ENCODE measurements at places on chromosomes 12 and 14. TPM values are rescaled to one million over a fixed set of nuclear protein-coding genes. Genes with fewer than 3 reads are reported as not detected.

DNA sequence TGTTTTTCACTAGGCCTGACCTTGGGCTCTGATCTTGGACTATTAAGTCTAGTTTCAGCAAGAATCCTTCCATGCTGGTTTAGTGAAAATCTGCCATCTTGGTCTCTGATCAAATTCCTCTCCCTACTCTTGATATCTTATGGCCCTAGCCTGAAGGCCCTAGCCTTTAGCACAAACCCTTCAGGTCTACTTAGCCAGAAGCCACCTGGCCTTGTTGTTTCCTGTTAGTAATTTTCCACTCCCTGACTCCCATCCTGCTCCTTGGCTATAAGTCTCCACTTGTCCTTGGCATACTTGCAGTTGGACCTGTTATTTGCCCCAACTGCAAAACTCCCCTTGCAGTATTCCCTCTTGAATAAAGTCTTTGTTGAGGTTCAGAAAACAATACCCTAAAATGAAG lies 241.4 kb downstream of the ADAMTS20 start:
- H3K4me3 ChIP-seq = no peak overlapping the region
- no peak overlapping the region for H3K27ac ChIP-seq
- H3K4me1 ChIP-seq = no peaks in the 10 kb centered on the region
- no peaks in the 10 kb centered on the region for H3K36me3 ChIP-seq
- DNase-seq = no peak

- no peak for DNase-seq
- H3K27me3 ChIP-seq = no peaks in the 10 kb centered on the region
- H3K27ac ChIP-seq = no peak overlapping the region
- peaks cover 14% of the 10 kb centered on the region for H3K4me1 ChIP-seq
- peaks cover 33% of the 10 kb centered on the region for H3K36me3 ChIP-seq
- no peak overlapping the region for H3K4me3 ChIP-seq
These were observed 24.9 kb downstream of the NUDT4 start for GRCh38 chr12:93402333-93403311.

GRCh38 chr12:19369691-19370148 lies 69.6 kb upstream of the AEBP2 start:
- H3K27me3 ChIP-seq = no peaks in the 10 kb centered on the region
- H3K4me3 ChIP-seq = no peak overlapping the region
- no peaks in the 10 kb centered on the region for H3K4me1 ChIP-seq
- no peak overlapping the region for H3K27ac ChIP-seq

DNA sequence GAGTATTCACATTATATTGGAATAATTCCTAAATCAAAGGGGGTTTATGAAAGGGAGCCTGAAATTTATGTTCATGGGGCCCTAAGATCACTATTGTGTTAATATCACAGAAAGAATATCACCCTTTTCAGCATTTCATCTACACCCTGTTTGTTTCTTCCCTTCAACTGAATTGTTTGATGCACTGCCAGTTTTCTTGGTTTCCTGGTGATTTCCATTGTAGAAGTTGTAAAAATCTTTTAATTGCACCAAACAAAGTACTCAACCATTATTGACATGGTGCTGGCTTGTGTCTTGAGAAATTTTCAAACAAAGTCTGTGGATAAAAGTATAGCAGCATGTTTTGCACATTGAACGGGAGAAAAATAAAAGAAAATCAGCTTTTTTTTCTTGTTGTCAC lies 154.8 kb upstream of the PRKD1 start:
- DNase-seq = no peak
- no peak overlapping the region for H3K27ac ChIP-seq
- no peaks in the 10 kb centered on the region for H3K27me3 ChIP-seq
- H3K4me1 ChIP-seq = no peaks in the 10 kb centered on the region
- no peaks in the 10 kb centered on the region for H3K36me3 ChIP-seq

DNA sequence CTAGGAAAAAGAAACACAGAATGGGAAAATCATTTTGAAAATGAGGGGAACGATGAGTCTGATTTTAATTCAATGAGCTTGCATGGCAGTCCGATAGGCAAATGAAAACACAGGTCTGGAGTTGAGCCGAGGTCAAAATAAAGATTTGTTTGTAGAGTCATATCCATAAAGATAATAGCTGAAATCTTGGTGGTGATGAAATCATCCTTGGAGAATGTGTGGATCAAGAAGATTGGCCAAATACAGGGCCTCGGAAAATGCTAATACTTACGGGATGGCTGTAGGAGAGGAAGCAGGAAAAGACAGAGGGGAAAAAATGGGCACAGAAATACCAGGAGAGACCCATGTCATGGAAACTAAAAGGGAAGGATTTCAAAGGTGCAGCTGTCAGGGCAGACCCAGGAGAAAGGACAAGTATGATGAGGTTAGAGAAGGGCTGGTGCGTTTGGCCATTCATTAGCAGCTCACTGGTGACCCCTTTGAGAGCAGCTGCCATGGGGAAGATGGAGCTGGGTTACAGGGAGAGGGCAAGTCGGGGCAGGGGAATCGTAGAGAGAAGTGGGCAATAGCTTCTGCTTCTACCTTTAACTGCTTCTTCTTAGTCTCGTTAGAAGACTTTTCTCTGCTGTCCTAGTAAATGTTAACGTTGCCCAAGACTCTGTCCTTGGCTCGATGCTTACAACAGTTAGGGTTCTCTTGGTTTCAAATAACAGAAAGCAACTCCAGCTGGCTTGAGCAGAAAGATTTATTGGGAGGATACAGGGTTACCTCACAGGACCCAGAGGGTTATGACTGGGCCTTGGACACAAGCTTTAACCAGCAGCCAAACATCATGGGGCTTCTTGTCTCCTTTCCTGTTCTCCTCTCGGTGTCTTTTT lies 161.8 kb downstream of the EFCAB11 start:
- no peak for DNase-seq
- H3K27me3 ChIP-seq = no peaks in the 10 kb centered on the region
- no peaks in the 10 kb centered on the region for H3K36me3 ChIP-seq
- no peaks in the 10 kb centered on the region for H3K4me1 ChIP-seq
- no peak overlapping the region for H3K4me3 ChIP-seq
- H3K27ac ChIP-seq = no peak overlapping the region

DNA sequence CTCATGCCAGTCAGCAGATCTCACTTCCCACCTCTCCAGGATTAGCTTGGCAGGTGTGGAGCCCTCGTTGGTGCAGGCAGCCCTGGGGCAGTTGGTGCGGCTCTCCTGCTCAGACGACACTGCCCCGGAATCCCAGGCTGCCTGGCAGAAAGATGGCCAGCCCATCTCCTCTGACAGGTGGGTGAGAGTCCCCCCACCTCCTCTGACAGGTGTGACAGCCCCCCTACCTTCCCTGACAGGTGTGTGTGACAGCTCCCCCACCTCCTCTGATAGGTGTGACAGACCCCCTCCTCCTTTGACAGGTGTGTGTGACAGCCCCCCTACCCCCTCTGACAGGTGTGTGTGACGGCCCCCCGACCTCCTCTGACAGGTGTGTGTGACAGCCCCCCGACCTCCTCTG lies 26.3 kb downstream of the PAPLN start:
- no peaks in the 10 kb centered on the region for H3K36me3 ChIP-seq
- no peaks in the 10 kb centered on the region for H3K27me3 ChIP-seq
- H3K4me3 ChIP-seq = no peak overlapping the region
- DNase-seq = no peak

DNA sequence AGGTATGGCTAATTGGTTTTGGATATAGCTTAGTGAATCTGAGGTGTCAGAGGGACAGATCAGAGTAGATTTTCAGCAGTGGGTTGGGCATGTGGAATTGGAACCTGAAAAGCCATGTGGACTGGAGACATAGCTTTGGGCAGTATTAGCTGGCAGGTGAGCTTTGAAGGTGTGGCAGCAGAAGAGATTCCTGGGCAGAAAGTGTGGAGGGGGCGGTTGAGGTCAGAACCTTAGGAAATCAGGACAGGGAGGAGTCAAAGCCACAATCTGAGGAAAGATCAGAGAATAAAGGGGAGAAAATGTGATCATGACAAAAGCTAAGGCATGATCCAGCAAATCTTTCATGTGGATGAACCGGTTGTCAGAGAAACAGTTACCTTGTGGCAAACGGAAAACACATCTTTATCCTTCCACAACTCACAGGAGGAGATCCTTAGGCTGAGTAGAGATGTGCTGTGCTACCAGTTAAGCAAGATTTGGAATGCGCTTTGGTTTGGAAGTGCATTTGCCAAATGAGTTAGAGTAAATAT lies 56.4 kb downstream of the PTGER2 start:
- no peak overlapping the region for H3K27ac ChIP-seq
- H3K4me3 ChIP-seq = no peak overlapping the region
- no peaks in the 10 kb centered on the region for H3K36me3 ChIP-seq
- H3K4me1 ChIP-seq = no peaks in the 10 kb centered on the region
- no peaks in the 10 kb centered on the region for H3K27me3 ChIP-seq

DNA sequence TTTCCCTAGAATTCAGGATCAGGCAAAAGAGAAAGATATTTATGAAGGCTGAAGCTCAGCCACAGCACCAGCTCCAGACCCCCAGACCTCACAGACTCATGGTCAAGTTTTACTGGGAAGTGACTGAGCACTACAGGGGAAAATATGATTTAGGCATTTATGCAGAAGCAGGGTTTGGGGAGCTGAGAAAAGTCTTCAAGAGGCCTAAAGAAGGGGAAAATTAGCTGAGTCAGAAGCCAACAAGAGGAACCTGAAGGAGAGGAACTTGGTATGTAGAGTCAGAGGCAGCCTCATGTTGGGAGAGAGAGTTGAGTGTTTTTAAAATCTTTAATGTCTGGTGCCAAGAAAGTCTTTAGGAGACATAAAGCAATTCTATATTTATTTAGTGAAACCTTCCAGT lies 63.0 kb downstream of the FOS start:
- no peaks in the 10 kb centered on the region for H3K36me3 ChIP-seq
- no peaks in the 10 kb centered on the region for H3K27me3 ChIP-seq
- peaks cover 13% of the 10 kb centered on the region for H3K4me1 ChIP-seq
- DNase-seq = no peak
- H3K4me3 ChIP-seq = no peak overlapping the region

DNA sequence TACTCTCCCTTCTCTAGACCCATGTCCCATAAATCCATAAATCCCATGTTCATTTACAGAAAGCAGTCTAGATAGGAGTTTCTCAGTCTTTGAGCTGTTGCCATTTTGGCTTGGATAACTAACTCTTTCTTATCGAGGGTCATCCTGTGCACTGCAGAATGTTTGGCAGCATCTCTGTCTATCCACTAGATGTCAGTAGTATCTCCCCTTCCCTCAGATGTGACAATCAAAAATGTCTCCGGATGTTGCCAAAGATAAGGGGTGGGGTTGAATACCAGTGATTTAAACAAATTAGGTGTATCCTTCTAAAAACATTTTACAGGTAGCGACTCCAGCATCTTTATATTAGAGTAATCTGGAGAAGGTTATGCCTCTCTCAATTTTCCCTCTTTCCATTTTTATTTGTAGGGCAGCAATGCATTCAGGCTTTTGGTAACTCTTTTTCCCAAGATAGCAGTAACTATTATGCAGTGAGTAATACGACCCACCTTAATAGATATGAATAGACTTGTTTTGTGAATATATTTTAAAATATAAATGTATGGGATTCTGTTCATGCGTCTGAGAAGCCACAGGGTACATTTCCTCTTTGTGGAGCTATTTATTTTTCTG lies 100.7 kb downstream of the LRRK2 start:
- DNase-seq = peak; percentile 73
- H3K4me1 ChIP-seq = no peaks in the 10 kb centered on the region
- no peak overlapping the region for H3K4me3 ChIP-seq
- no peaks in the 10 kb centered on the region for H3K27me3 ChIP-seq

DNA sequence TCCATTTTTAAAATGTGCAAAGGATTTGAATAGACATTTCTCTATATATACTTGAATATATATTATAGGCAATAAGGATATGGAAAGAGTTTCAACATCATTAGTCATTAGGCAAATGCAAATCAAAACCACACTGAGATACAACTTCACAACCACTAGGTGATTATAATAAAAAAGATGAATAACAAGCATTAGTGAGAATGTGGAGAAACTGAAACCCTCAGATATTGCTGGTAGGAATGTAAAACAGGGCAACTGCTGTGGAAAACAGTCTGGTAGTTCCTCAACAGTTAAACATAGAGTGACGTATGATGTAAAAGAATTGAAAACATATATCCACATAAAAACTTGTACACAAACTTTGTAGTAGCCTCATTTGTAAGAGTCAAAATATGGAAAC lies 11.7 kb upstream of the BATF start:
- no peak overlapping the region for H3K27ac ChIP-seq
- no peaks in the 10 kb centered on the region for H3K4me1 ChIP-seq
- no peak overlapping the region for H3K4me3 ChIP-seq
- H3K27me3 ChIP-seq = peaks cover 3% of the 10 kb centered on the region
- DNase-seq = no peak

DNA sequence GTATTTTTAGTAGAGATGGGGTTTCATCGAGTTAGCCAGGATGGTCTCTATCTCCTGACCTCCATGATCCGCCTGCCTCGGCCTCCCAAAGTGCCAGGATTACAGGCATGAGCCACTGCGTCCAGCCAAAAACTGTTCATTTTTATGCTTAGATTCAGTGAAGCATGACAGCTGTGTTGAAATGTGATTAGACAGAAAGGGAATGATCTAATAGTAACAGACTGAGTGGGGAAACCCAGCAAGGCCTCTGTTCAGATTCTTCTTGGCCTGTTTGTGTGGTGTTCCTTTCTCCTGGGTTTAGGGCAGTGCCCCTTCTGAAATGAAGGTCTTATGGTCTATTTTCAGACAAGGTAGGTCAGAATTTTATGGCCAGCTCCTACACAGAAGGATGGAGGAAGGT lies 11.8 kb upstream of the ABCD4 start:
- H3K4me1 ChIP-seq = no peaks in the 10 kb centered on the region
- no peak overlapping the region for H3K4me3 ChIP-seq
- no peak overlapping the region for H3K27ac ChIP-seq
- no peak for DNase-seq
- H3K36me3 ChIP-seq = no peaks in the 10 kb centered on the region

DNA sequence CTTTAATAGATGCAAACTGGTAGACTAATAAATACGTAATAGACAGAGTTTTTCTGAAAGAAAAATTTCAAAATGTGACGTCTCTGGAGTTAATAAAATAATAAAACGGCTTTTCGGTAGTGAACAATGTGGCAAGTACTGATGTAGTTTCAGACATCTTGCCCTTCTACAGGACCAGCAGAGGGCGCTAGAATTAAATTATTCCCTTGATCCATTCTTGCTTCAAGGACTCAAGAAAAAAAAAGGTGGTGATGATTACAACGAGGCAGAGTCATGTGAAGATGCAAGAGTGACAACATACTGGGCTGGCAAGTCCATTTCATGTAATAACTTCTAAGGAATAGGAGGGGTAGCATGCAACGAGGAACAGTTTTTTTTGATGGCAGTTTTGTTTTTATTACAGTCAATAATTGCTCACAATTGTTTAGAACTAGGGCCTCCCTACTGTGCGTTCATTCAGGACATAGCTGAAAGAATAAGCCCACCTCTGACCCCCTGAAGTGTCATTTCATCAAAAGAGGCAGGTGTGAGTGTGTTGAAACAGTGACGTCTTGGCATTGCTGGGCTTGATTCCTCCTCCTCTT lies 101.0 kb upstream of the GZMB start:
- peak; percentile 83 for DNase-seq
- H3K27me3 ChIP-seq = no peaks in the 10 kb centered on the region
- H3K4me1 ChIP-seq = no peaks in the 10 kb centered on the region
- no peak overlapping the region for H3K27ac ChIP-seq
- H3K4me3 ChIP-seq = no peak overlapping the region
- H3K36me3 ChIP-seq = no peaks in the 10 kb centered on the region

- no peaks in the 10 kb centered on the region for H3K4me1 ChIP-seq
- no peaks in the 10 kb centered on the region for H3K27me3 ChIP-seq
- H3K36me3 ChIP-seq = no peaks in the 10 kb centered on the region
- H3K4me3 ChIP-seq = no peak overlapping the region
- DNase-seq = no peak
These were observed 196.1 kb downstream of the BCL11B start for GRCh38 chr14:99075771-99076375.

Gene PLA2G1B
- total RNA-seq = not detected

Gene IKZF4
- total RNA-seq = 9.5 TPM

Gene KRT74
- not detected for total RNA-seq

Gene HVCN1
- total RNA-seq = 1.0 TPM

Gene PTCSC3
- total RNA-seq = not detected

Gene PFDN5
- total RNA-seq = 268 TPM

Gene PPP1R36
- total RNA-seq = 0.61 TPM

Gene POLE2
- 42.1 TPM for total RNA-seq

Gene HSPB8
- 0.13 TPM for total RNA-seq

Measured in A673 (cell line).